Ureter (tissue), 1 donor: ENCODE measurements at places on chromosomes 7 and 10. TPM values are rescaled to one million over a fixed set of nuclear protein-coding genes. Genes with fewer than 3 reads are reported as not detected.

Gene CALHM3
- not detected for total RNA-seq

Gene SPDYE1
- not detected for total RNA-seq

Gene POU6F2
- 0.39 TPM for total RNA-seq

Gene C1GALT1
- 29.7 TPM for total RNA-seq

Gene CUBN
- total RNA-seq: 2.4 TPM

Gene SAMD8
- total RNA-seq: 26.0 TPM

Gene MLXIPL
- 4.6 TPM for total RNA-seq

Gene IFIT3
- 10.2 TPM for total RNA-seq

Gene VIM
- total RNA-seq: 569 TPM

Gene CDHR1
- total RNA-seq: 1.5 TPM

Gene TAX1BP1
- 146 TPM for total RNA-seq

Gene PPP1R17
- not detected for total RNA-seq

Gene TAS2R4
- total RNA-seq: 4.7 TPM
